M059J (cell line): ENCODE measurements at places on chromosomes 3 and 15. TPM values are rescaled to one million over a fixed set of nuclear protein-coding genes. Genes with fewer than 3 reads are reported as not detected.

DNA sequence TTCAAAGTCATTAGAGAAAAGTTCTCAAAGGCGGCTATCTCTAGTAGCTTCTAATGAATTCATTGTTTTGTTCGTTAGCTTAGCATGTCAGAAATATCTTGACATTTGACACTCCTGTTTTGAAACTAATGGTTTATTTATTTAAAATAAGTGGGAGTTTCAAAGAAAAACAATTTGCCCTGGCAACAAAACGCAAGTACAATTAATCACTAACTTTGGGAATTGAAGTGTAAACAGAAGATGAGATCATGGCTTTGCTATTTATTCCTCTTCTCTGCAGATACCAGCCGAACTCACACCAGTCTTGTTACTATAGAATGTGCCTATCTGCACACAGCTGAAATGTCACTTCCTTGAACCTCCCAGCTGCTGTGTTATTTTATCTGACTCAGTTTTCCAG, 27.5 kb downstream of the MASP1 start:
- peak; percentile 92 for DNase-seq

- DNase-seq: no peak
Observed at GRCh38 chr15:61141497-61142125, 87.5 kb downstream of the RORA start.

- DNase-seq: no peak
Observed at GRCh38 chr15:50702762-50703334, 16.3 kb upstream of the TRPM7 start.

DNA sequence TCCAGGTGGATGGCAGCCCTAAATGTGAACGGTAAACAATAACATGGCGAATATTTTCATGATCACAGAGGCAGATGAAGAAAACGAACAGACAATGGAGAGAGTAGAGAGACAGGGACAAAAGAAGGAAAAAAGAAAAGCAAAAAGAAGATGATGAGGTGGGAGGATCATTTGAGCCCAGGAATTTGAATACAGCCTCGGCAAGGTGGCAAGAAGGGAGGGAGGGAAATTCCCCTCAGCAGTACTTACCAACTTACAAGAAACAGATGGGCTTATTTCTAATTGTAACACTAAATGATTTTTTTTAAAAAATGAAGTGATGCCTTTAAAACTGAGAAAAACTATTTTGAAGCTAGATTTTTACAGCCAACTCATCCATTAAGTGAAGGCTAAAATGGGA, 6.0 kb upstream of the MAP4 start:
- DNase-seq: no peak

- peak; percentile 17 for DNase-seq
Observed at GRCh38 chr3:107679921-107680320, 157.2 kb downstream of the BBX start.

GRCh38 chr3:135860761-135861160, 104.8 kb upstream of the PPP2R3A start:
- DNase-seq: no peak

DNA sequence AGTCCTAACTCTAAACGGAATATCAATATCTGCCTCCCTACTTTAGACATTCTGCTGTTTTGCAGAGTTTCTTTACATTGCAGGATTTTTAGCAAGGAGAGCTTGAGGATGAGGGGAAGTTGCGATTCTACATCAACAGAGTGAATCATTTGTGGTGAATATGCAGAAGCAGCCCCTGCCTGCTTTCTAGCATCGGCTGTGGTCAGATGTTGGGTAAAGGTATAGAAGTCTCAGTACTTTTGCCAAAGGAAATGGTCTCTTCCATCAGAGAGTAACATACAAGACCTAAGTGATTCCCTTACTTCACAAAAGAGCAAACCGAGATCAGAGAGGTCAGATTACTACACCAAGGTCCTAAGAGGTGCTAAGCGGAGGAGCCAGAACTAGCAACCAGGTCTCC, 15.2 kb downstream of the ST3GAL6 start:
- peak; percentile 56 for DNase-seq

Gene ARIH2
- total RNA-seq: 88.4 and 94.3 TPM in 2 replicates

Gene SH2D7
- not detected in 2 replicates for total RNA-seq

Gene MGLL
- 11.9 and 17.0 TPM in 2 replicates for total RNA-seq

Gene PCNP
- total RNA-seq: 107 and 131 TPM in 2 replicates

Gene FRMD5
- total RNA-seq: 4.1 and 9.7 TPM in 2 replicates
